ENCODE measurements at places on chromosomes 12 and 14.

DNA sequence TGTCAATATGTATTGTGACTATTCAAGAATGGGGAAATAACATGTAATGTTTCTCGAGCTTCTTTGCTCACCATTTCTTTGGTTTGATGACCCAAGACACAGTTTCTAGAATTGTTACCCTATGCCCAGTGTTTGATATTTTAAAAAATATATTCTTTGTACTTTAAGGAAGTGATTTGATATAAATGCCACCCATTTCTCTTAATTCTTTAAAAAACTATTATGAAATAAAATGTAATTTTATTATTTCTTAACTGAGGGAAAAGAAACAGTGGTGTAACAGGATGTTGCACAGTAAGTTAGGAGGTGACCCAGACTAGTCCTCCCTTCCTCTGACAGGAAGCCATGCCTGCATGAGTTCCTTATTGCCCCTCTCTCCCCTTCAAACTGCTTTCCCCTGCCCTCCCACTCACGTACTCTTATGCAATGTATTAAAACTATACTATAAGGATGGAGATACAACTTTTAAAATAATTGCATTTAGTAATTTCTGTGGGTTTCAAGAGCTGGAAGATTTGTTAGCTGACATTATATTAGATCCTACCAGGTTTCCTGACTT lies 279.4 kb downstream of the TMTC2 start:
- no peak for DNase-seq

- DNase-seq = no peak
These were observed 182.7 kb upstream of the LMO3 start for GRCh38 chr12:16788506-16789203.

- DNase-seq = no peak
These were observed 19.0 kb downstream of the GALNT9 start for GRCh38 chr12:132310181-132311040.

DNA sequence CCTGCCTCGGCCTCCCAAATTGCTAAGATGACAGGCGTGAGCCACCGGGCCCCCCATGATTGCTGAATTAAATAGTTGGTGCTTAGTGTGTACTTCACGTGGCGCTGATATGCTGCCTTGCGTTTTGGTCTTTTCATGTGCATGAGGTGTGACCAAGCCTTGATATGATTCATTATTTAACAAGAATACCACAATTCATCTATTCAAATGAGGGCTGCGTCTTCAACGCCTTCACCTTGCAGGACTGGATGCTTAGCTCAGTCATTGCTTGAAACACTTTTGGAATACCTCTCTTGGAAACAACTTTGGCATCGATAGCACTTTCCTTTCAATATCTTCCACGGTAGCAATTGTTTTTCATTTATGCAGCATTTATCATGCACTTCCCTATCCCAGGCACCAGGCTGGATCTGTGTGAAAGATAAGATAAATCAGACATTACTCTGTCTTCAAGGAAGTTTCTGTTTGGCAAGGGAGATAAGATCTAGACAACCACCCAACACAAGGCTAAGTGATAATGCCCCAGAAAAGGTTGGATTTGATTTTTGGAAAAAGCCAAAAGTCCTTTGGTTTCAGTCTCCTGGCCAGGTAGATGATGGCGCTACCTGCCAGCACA lies 1.3 kb upstream of the TEAD4 start:
- no peak for DNase-seq

DNA sequence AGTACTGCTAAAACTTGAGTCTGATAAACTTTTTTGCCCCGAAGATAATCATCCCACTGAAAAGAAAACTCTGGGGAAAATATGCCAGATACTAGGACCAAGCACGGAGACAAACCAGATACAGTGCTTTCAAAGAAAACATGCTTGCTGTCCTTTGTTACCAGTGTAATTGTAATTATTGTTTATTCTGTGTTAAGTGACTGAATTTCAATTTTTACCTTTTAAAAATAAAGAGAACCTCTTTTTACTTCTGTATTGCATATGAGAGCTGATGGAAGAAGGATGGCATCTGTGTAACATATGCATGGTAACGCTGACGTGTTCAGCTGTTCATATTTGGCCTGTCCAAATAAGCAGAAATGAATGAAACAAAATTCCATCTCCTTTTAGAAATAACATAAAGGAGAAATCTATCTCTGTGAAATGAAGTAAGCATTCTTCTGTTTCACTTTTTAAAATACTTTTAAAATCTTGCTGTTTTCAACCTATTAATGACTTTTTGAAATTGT lies 22.5 kb downstream of the SLC35E3 start:
- no peak for DNase-seq
